Psoas muscle (tissue), 8 donors: ENCODE measurements at places on chromosomes 12 and 14. TPM values are rescaled to one million over a fixed set of nuclear protein-coding genes. Genes with fewer than 3 reads are reported as not detected.

C1RL gene
- total RNA-seq = 14.6 TPM

KCNJ8 gene
- total RNA-seq = 13.3 TPM

CRIP1 gene
- total RNA-seq = 14.5 TPM

ACOT6 gene
- total RNA-seq = not detected

KRT71 gene
- not detected for total RNA-seq

GUCY2C gene
- total RNA-seq = not detected
